ENCODE measurements at places on chromosomes 3 and 15. TPM values are rescaled to one million over a fixed set of nuclear protein-coding genes. Genes with fewer than 3 reads are reported as not detected.

Gene STRA6
- total RNA-seq, result not detected

- DNase-seq, result no peak
These were observed 18.0 kb downstream of the ICE2 start for GRCh38 chr15:60460931-60461330.

DNA sequence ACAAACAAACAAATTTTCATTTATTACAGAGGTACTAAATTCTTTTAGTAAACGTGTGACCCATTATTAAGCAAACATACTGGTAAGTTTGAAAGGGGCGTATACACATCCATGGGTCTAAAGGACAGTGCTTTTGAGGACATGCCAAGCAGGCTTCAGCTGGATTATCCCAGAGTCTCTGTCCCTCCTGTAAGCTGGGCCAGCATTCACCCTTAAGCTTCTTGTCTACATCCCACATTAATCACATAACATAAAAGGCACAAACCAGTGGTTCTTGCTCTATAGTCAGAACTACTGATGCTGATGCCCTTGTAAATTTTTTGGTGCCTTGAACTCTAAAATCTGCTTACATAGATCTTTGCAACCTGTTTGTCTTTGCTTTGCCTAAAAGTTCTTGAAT, 150.8 kb upstream of the BNIP2 start:
- no peak for DNase-seq

GRCh38 chr3:5186089-5186857, 1.2 kb upstream of the EDEM1 start:
- DNase-seq, result peak; percentile 22

DNA sequence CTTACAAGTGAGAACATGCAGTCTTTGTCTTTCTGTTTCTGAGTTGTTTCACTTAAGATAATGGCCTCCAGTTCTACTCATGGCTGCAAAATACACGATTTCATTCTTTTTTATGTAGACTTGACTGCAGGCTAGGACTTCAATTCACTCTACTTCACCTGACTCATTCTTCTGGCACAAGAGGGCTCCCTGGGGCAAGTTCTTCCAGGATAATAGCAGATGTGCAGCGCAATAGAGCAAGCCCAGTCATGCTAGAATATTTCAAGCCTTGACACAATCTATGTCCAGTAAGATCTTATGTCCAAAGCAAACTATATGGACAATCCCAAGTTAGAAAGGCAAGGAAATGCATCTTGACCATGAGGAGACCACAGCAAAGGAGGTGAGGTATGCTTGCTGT, 211.7 kb upstream of the GADL1 start:
- no peak for DNase-seq

Gene CAND2
- total RNA-seq, result 11.0 TPM

DNA sequence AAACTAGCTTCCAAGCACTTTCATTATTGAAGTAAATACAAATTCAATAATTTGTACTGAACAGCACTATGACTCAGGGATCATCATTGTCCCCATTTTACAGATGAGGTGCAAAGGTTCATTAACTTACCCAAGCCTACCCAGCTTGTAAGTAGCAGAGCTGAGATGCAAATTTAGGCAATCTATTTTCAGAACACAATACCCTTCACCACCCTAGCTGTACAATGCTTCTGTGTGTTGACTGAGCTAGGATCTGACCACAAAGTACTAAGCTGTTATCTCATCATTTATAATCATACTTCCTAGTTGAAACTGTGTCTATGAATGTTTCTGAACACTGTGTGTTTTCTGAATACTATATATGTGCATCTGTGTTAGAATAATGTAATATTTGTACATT, 3.2 kb upstream of the ILDR1 start:
- no peak for DNase-seq

DNA sequence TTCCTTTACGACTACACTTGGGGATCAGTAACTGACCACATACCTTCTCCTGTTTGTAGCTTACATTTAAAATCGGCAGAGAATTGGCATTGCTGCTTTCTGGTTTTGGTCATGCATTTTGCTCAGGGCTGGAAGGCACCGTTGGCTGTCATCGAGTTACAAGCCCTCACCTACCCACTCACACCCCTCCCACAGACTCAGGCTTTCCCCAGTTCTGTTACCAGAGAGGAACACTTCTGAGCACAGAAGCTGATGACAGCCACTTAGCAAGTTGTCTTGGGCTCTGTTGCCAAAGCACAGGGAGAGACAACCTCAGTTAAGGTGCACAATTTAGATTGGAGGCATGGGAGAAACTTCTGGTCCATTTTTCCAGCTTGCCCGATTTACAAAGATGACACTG, 204.8 kb upstream of the TOPAZ1 start:
- no peak for DNase-seq

GRCh38 chr15:98855815-98856531, 151.6 kb downstream of the PGPEP1L start:
- no peak for DNase-seq

DNA sequence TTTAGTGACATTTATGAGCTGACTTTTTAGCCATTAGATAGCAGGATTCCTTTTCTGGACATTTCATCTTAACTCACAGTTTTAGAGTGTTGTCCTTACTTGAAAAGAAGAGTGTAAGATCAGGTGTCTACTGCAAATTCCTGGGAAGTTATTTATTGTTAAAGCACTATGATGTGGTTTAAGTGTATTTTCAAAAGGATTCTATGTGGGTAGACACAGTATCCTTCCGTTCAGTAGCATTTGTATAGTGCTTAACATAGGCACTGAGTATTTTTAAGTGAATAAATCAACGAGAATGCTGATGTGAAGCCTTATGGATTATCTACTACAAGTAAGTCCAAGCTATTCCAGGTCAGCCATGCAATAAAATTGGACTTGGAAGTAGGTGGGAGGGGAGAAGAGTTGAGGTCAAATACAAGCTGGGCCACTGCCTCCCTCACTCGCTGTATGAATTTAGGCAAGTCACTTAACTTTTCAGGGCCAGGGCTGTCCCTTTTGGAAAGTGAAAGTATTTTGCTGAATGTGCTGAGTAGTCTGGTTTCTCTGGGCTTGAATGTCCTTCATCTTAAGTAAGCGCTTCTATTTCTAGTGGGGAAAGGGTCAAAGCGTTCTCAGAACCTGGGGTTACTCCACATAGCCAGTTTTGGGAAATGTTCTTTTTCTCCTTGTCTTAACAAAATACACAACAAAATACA, 48.6 kb downstream of the GAP43 start:
- DNase-seq, result no peak

DNA sequence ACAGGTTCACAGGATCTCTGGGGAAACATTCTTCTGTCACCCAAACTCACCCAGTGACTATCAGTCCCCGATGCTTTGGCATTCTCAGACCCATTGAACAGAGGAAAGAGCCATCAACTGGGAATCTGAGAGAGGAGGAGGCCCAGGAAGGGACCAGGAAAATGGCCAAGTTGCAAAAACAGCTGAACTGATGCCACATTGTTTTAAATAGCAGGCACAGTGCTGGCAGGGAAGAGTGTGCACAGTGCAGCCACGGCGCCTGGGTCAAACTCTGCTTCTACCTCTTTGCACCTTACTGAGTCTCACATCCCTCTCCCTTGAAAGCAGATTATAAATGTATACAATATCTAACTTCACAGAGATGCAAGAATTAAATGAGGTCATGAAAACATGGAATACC, 66.4 kb downstream of the SRGAP3 start:
- no peak for DNase-seq

GRCh38 chr3:125057186-125057850, 1.5 kb upstream of the HEG1 start:
- peak; percentile 83 for DNase-seq

Gene H1-8
- total RNA-seq, result not detected

Gene ULK3
- total RNA-seq, result 36.0 TPM

- no peak for DNase-seq
These were observed 671.3 kb downstream of the NSUN3 start for GRCh38 chr3:94734206-94734605.

Gene CLSTN2
- total RNA-seq, result not detected

- DNase-seq, result no peak
These were observed 161.5 kb upstream of the CTNNB1 start for GRCh38 chr3:41037651-41038334.

DNA sequence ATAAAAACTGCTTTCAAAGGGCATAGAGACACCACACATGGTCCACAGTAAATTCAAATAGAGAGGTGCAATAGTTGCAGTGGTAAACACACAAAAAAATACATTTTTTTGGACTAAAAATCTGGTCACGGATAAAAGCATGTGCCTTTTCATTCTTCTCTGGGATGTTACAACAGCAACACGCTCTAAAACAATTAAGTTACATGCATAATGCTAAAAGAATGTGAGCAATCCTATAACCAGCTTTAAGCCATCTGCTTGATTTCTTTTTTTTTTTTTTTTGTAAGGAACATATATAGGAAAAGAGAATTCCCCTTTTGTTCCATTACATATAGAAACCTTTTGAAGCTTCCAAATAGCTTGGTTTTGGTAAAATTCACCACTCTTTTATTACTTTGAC, 20.0 kb downstream of the WNT5A start:
- DNase-seq, result no peak

- DNase-seq, result peak; percentile 39
These were observed 20.6 kb upstream of the WWTR1 start for GRCh38 chr3:149678351-149678950.

DNA sequence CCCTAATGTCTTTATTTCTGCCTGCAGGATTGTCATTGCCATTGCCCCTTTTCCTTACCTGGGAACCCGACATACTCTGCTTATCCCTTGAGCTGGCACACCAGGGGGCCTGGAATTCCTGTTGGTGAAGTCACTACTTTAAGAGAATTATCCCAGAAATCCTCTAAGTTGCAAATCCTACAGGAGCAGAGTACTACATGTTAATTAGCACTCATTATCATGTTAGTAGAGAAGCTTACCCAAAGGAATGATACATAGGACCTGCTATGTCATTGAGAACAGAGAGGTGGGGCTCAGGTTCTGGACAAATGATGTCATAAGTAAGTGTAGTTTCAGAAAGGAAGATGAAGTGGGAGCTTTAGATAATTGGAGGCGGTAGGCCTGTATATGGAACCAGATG, 27.4 kb downstream of the SCG5 start:
- no peak for DNase-seq

- no peak for DNase-seq
These were observed 8.6 kb downstream of the TLE3 start for GRCh38 chr15:70088887-70089691.

DNA sequence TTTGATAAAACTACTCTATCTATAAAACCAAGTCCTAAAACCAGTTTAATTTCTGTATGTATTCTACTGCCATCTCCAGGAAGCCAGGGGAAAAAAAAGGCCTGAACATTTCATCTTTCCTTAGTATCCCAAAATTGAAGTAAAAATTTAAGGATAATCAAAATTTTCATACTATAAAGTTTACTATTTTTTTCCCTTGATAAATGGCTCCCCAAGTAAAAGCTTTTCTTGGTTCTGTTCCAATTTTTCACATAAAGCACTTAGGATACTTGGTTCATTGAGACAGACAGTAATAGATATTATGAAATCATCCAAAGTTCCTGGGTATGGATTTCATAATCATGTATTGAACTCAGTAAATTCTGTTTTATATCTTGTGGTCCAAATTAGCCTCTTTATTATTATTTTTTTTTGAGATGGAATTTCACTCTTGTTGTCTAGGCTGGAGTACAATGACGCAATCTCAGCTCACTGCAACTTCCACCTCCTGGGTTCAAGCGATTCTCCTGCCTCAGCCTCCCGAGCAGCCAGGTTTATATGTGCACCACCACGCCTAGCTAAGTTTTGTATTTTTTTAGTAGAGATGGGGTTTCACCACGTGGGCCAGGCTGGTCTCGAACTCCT, 34.5 kb downstream of the ICE2 start:
- DNase-seq, result peak; percentile 35

Gene APOD
- 1.8 TPM for total RNA-seq

Gene WNT5A
- total RNA-seq, result 0.25 TPM

Gene PLSCR4
- 81.5 TPM for total RNA-seq

Gene CPN2
- total RNA-seq, result not detected

Gene CHST13
- not detected for total RNA-seq

GRCh38 chr3:42340466-42340865, 69.9 kb downstream of the LYZL4 start:
- no peak for DNase-seq

DNA sequence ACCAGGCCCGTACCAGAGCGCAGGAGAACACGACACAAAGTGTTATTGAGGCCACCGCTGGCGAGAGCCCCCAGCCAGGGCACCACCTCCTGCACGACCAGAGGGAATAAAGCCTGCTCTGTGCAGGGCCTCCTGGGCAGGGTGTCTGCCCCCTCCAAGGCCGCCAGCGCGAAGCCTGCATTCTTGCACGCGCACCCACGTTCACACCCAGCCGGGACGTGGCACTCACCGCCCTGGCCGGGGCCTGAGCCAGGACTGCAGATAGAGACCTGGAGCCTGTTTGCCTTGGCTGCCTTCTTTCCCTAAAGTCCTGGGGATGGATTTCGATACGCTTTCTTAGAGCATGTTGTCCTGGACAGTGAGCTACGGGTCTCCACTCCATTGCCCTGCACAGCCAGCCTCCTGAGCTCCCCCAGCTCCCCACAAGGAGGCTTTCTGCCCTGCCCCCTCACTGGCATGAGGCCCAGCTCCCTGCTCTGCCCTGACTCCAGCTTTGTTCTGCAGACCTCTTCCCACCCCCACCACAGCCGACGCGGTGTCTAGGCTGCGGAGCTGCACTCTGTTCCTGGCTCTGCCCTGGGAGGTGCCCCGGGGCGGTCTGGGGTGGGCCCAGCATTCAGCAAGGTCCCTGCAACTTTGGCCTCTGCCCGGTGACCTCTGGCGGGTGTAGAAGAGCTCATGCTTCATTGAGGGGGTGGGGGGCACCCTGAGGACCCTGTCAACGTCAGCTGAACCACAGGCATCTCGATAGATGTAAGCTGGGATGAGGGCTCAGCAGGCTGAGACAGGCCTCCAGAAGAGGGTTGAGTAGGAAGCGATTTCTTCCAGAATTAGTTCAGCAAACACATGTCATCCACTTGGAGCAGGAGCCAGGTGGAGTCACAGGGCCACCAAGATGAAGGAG, 145.0 kb downstream of the LRRK1 start:
- DNase-seq, result no peak

DNA sequence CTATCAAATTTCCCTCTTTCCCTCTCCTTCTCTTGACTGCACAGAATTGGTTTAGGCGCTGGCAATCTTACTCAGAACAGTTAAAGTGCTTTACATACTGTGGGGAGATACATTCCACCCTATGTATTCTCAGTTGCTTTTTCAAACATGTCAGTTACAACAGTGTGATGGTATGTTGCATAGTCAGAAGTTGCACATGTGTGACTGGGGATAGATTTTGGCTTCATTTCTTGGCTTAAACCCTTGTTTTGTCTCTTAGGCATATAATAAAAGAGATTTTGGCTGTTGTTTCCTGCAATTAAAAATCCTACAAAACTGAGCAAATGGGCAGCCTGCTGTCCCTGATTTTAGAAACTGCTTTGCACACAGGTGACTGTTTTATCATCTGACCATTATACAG, 86.7 kb downstream of the PIK3R4 start:
- DNase-seq, result no peak

- DNase-seq, result peak; percentile 30
These were observed 13.0 kb upstream of the ATP1B3 start for GRCh38 chr3:141863491-141863890.

Gene KCNMB3
- total RNA-seq, result 2.3 TPM

Gene SLC6A1
- total RNA-seq, result not detected

- DNase-seq, result no peak
These were observed 117.8 kb downstream of the OXNAD1 start for GRCh38 chr3:16382845-16383244.

Measured in endothelial cell of umbilical vein (primary cell).